ENCODE measurements at places on chromosomes 4 and X.

- H3K4me3 ChIP-seq, result no peak overlapping the region
- no peaks in the 10 kb centered on the region for H3K36me3 ChIP-seq
- no peak for DNase-seq
- H3K27me3 ChIP-seq, result no peaks in the 10 kb centered on the region
- no peaks in the 10 kb centered on the region for H3K4me1 ChIP-seq
These were observed 83.3 kb downstream of the CPZ start for GRCh38 chr4:8675906-8676305.

GRCh38 chrX:130676861-130677260 is 226.1 kb downstream of the ENOX2 start:
- H3K4me3 ChIP-seq, result no peak overlapping the region
- H3K4me1 ChIP-seq, result no peaks in the 10 kb centered on the region
- H3K36me3 ChIP-seq, result peaks cover 49% of the 10 kb centered on the region

DNA sequence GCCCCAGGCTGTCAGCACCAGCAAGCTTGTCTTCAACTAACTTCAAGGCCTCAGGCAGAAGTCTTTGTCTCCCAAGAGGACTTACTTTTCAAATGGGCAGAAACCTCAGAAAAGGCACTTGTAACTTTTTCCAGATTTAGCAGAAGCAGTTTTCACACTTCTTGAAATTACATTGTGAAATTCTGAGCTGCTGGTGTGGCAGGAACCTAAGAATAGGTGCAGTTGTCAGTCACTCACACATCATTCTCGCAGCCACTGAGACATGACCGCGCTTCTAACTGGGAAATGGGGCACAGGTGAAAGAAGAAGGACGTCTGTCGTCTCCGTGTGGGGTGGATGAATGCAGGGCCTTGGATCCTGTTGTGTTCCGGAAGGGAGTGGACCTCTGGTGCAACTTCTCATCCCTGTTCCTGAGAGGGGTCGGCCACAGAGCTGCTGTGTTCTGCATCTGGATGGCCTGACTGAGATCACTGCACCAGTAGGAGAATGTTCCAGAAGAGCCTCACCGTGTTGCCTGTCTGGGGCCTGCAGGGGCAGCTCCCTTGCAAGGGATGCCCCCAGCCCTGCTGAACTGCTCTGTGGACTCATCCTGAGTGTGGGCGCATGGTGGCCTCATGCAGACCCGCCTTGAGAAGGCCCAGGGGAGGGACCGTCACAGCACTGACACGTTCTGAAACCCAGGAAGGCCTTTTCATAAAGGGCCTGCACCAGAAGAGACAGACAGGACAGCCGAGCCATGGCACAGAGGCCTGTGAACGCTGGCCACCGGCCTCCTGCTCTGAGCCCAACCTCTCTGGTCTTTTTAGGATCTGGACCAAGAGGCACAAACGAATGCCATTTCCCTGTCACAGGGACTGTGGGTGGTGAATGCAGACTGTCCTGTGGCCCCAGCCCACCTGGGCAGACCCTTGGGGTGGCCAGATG is 18.7 kb downstream of the NAT8L start:
- DNase-seq, result no peak
- H3K27ac ChIP-seq, result no peak overlapping the region
- H3K4me1 ChIP-seq, result no peaks in the 10 kb centered on the region
- H3K27me3 ChIP-seq, result no peaks in the 10 kb centered on the region
- H3K36me3 ChIP-seq, result no peaks in the 10 kb centered on the region

GRCh38 chrX:155505296-155505695 is 46.9 kb upstream of the F8A3 start:
- H3K4me1 ChIP-seq, result no peaks in the 10 kb centered on the region
- DNase-seq, result no peak
- H3K27me3 ChIP-seq, result no peaks in the 10 kb centered on the region
- no peak overlapping the region for H3K27ac ChIP-seq
- H3K4me3 ChIP-seq, result no peak overlapping the region

DNA sequence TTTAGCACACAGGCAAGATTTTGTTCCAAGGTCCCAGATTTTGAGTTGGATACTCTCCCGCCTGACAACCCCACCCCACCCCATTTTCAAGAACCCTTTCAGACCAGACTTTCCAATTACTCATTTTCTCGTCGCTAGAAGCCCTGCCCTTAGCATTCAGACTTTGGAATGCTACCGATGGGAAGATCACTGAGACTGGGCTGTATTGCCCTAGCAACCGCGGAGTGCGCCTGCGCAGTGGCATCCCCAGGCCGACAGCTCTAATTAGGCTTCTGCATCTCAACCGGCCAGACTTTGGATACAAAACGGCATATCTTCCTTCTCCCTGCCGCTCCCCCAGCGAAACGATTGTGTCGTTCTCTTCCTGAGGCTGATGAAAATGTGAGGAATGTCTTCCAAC is 3.4 kb downstream of the MAGEE2 start:
- no peak for DNase-seq
- H3K27ac ChIP-seq, result no peak overlapping the region
- H3K36me3 ChIP-seq, result no peaks in the 10 kb centered on the region
- H3K4me1 ChIP-seq, result peaks cover 3% of the 10 kb centered on the region

DNA sequence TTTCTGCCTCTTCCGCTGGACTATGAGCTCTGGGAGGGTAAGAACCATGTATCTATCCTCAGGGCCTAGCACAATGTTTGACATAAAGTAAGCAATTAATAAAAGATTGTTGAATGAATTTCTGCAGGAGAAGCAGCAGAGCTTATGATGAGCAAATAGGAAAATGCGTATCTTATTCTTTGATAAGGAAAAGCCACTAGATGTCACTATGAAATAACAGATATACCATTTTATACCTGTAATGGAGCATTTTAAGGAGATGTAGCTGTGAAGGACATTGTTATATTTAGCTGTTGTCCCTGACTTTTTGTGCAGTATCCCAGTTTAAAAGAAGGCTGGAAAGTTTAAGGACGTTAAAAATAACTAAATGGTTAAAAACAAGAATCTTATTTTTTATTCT is 147.2 kb upstream of the MBNL3 start:
- H3K36me3 ChIP-seq, result no peaks in the 10 kb centered on the region
- no peaks in the 10 kb centered on the region for H3K4me1 ChIP-seq
- H3K4me3 ChIP-seq, result no peak overlapping the region
- no peak overlapping the region for H3K27ac ChIP-seq

DNA sequence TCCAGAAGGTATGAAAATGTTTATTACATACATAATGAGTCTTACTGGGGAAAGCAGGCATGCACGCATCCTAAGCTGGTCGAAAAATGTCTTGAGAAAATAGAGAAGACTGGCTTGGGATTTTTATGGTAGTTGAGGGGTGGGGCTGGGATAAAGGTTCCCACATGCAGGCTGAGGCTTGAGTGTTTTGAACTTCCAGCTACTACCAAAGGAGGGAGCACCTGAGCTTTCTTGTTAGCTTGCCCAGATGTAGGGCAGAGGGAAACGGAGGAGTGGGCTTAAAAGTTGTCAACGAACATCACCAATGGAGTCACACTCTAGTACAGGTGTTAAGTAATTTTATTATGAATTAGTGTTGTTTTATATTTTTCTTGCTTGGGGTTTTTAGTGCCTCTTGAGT is 39.6 kb upstream of the SRPX start:
- H3K27ac ChIP-seq, result no peak overlapping the region
- H3K27me3 ChIP-seq, result peaks cover 3% of the 10 kb centered on the region
- H3K36me3 ChIP-seq, result no peaks in the 10 kb centered on the region
- no peak overlapping the region for H3K4me3 ChIP-seq
- DNase-seq, result no peak

GRCh38 chrX:107119283-107119682 is 661 bp upstream of the RBM41 start:
- H3K4me3 ChIP-seq, result peak overlapping the region; percentile 100
- H3K27ac ChIP-seq, result peak overlapping the region; percentile 96
- H3K36me3 ChIP-seq, result peaks cover 26% of the 10 kb centered on the region
- no peaks in the 10 kb centered on the region for H3K27me3 ChIP-seq
- no peak for DNase-seq
- peaks cover 21% of the 10 kb centered on the region for H3K4me1 ChIP-seq

DNA sequence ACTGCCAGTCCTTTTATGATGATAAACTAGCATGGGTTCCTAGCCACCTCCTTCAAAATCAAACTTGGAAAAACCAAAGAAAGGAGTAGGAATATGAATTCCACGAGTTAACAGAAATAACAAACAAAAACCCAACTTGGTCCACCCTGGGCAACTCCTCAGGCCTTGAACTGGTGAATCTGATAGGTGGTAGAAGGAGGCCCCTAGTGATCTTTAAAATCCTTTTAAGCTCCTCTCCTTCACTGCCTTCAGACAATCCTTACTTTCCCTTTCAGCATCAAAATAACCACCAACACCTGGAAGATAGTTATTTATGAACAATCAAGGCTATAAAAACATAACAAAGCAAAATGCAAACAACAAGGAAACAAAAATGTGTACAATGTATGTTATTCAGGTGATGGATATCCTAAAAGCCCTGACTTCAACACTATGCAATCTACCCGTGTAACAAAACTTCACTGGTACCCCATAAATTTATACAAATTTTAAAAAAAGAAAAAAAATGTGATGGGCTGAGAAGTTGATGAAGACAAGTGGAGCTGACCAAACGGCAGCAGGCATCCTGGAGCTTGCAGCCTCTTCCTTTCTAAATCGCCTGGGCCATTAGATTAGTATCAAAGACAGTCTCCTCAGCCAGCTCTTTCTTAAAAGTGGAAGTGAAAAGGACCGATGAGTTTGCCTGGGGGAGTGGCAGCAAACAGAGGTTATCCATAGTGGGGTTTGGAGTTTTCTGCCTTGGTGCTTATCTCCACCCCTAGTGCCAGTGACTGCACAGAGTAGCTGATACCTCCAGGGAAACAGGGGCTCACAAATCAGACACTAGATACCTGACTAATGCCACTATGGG is 179.6 kb downstream of the TMA16 start:
- peaks cover 3% of the 10 kb centered on the region for H3K36me3 ChIP-seq
- peak overlapping the region; percentile 88 for H3K27ac ChIP-seq
- no peaks in the 10 kb centered on the region for H3K27me3 ChIP-seq
- peak overlapping the region; percentile 44 for H3K4me3 ChIP-seq
- no peak for DNase-seq

DNA sequence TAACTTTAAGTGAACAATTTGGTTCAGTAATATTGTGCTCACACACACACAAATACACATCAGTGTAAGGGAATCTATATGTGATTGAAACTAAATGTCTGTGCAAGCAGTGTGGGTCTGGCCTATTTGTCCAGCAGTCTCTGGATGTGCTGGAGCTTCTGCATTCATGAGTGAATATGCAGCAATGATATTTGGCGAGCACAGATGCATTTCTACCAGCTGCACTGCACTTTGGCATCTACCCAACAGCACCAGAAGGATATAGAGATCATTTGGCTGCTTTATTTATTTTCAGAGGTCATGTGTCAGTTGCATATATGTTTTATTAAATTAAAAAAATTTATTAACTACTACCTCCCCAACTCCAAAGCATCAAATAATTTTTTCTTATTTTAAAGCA is 613.4 kb upstream of the NR3C2 start:
- H3K4me1 ChIP-seq, result no peaks in the 10 kb centered on the region
- no peak overlapping the region for H3K4me3 ChIP-seq
- H3K27me3 ChIP-seq, result no peaks in the 10 kb centered on the region
- no peaks in the 10 kb centered on the region for H3K36me3 ChIP-seq

- H3K27ac ChIP-seq, result no peak overlapping the region
- no peaks in the 10 kb centered on the region for H3K36me3 ChIP-seq
- H3K27me3 ChIP-seq, result no peaks in the 10 kb centered on the region
- DNase-seq, result no peak
These were observed 702.5 kb downstream of the ARAP2 start for GRCh38 chr4:35541888-35542213.

DNA sequence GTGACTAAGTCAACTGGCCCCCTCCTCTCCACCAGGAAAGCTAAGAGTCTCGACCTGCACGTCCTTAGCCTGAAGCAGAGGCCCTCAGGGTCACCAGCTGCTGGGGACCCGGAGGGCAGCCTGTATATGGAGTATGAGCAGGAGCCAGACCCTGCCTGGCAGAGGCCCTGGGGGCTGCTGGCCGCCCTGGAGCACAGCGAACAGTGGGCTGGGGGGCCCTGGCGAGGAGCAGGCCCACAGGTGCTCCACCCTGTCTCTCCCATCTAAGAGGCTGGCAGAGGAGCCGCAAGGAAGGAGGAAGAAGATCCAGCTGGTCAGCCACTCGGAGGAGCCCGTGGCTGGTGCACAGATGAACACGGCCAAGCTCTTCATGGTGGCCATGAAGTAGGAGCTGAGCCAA is 61.2 kb downstream of the ALPK1 start:
- H3K4me1 ChIP-seq, result peaks cover 20% of the 10 kb centered on the region
- H3K27me3 ChIP-seq, result no peaks in the 10 kb centered on the region
- no peak for DNase-seq
- no peak overlapping the region for H3K27ac ChIP-seq
- H3K4me3 ChIP-seq, result no peak overlapping the region

DNA sequence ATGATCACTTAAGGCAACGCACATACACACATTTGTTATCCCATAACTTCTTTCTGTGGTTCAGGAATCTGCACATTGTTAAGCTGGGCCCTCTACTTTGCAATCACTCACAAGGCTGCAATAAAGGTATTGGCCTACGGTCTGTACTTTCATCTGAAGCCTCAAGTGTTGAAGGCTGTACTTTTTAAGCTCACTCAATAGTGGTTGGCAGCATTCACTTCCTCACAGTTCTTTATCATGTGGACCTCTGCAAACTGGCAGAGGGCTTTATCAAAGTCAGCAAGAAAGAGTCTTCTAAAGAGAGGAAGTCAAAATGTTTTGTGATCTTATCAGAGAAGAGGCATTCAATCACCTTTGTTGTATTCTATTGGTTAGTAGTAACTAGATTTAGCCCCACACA is 301.4 kb upstream of the EPHA5 start:
- H3K4me1 ChIP-seq, result no peaks in the 10 kb centered on the region
- no peaks in the 10 kb centered on the region for H3K36me3 ChIP-seq
- H3K4me3 ChIP-seq, result no peak overlapping the region

DNA sequence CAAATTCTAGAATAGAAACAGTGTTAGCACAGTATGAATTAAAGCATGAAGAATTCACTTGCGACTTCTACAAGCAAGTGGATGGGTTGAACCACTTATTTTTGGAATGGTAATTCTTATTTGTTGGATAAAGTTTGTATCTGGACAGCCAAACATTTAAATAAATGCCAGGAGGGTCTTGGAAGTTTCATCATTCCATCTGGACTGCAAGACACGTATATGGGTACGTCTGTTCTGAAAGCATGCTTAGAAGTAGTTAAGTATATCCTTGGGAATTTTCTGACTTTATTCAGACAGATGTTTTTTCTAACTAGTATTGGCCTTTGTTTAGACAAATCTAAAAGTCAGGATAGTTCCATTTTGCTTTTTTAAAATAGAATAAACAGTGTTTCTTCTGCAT is 77.5 kb upstream of the CASK start:
- H3K27me3 ChIP-seq, result peaks cover 3% of the 10 kb centered on the region
- no peak overlapping the region for H3K27ac ChIP-seq
- no peak for DNase-seq
- H3K36me3 ChIP-seq, result no peaks in the 10 kb centered on the region
- no peak overlapping the region for H3K4me3 ChIP-seq
- H3K4me1 ChIP-seq, result no peaks in the 10 kb centered on the region
